ENCODE measurements at places on chromosomes 1 and 21.
A peak's percentile ranks its signal among the peaks of the same experiment; 100 is the strongest.

DNA sequence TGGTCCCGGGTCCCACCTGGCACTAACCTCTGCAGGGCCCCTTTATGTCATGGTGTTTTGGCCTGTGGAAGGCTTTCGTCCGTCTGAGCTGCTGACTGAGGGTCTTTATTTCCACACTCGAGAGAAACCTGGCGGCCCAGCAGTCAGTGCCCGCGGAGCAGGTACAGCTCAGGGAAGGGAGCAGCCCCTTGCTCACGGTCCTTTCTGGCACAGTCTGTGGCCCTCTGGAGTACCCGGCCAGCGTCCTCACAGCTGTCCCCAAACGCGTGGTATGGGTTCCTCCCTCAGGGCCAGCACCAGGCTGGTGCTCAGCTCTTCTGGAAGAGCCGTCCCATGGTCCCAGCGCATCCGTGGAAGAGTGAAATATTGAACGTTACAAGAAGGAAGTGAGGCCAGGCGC is 24.3 kb downstream of the SKI start:
- DNase-seq = no peak

GRCh38 chr21:42460391-42461184 is 35.4 kb downstream of the RSPH1 start:
- no peak for DNase-seq

- DNase-seq = peak; percentile 85
Observed at GRCh38 chr1:17475752-17476151, 36.3 kb upstream of the RCC2 start.

DNA sequence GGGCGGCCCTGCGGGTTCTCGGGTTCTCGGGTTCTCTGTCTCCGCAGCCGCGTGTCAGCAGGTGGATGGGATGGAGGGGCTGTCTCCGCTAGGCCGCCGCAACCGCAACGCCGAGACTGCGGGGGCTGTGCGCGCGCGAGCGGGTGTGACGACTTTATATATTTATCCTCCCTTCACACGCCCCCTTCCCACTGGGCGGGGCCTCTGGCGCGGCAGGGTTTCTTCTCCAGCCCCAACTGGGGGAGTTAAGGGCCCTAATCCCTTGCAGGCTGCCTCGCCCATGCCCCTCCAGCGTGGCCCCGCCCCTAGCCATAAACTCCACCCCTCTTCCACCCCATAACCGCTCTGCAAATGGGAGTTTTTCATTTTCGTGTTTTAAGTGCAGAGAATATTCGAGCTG is 3.4 kb downstream of the IGSF21 start:
- no peak for DNase-seq

GRCh38 chr21:44947111-44947929 is 7.5 kb downstream of the SLX9 start:
- DNase-seq = peak; percentile 58

DNA sequence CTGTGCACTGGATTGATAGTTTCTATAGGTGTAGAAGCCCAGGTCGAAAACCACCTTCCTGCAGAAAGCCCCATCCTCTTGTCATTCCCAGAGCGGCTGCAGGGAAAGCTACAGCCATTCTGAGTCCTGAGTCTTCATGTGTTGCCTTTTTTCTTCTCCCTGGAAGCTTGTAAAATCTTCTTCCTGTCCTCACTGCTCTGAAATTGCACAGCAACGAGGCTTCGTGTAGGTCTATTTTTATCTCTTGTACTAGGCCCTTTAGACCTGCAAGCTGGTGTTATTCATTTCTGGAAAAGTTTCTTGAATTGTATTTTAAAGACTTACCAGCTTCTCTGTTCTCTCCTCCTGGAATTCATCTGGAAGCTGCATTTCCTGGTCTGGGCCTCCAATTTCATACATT is 44.2 kb upstream of the ETS2 start:
- DNase-seq = no peak

DNA sequence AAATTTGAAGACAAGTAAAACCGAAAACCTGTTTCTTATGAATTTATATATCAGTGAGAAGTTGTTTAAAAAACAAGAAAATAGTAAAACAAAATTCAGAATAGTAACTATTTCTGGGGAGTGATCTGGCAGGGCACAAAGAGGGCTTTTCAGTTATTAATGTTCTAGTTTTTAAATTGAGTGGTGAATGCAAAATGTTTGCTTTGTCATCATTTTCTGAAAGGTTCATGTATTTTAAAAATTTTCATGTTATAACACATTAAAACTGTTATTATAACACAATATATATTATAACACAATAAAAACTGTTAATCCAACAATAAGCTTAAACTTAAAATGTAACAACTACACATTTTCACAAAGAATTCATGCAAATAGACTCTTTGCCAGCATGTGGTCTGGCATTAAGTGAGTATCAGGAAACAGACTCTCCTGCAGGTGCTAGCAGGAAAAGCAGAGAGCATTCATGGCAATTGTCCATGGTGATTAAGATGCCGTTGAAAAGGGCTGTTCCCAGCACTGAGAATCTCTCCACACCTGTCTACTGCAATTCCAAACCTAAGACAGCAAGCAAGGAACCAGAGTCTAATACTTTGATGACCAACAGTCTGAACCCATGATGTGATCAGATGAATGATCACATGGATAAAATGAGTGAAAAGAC is 204.9 kb downstream of the TBX15 start:
- DNase-seq = no peak

DNA sequence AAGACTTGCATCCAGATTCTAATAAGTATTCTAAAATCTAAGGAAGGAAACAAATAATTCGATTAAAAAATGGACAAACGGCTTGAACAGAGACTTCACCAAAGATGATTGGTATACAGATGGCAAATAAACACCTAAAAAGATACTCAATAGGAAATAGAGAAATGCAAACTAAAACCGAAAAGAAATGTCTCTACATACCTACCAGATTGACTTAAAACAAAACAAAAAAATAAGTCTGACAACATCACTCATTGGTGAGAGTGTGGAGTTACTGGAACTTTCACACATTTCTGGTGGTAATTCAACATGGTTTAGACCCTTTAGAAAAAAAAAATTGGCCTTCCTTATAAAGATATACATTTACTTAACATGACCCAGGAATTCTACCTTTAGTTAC is 869.8 kb downstream of the TTLL7 start:
- DNase-seq = no peak

GRCh38 chr1:221991221-221991620 is 249.3 kb upstream of the DUSP10 start:
- DNase-seq = peak; percentile 28

- no peak for DNase-seq
Observed at GRCh38 chr1:10189659-10190058, 20.7 kb upstream of the KIF1B start.

DNA sequence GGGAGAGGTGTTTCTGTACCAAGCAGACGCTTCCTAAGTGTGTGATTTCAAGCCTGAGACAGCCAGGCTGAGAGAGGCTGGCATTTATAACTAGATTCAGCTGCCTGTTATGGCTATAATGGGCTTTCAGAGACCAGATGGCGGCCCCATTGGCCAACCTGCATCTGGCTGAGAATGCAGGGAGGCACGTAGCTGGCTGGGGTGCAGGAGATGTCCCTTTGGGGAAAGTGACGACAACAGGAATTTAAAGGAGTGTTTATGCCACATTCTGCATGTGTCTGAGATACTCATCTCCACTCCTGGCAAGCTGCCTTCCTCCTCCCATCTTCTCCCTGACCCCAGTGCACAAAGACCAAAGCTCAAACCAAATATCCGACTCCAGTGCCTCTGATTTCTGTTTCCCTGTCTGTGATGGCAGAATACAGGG is 21.3 kb upstream of the CCDC190 start:
- DNase-seq = no peak

- no peak for DNase-seq
Observed at GRCh38 chr1:191888996-191889622, 269.2 kb upstream of the RGS18 start.

GRCh38 chr1:240084337-240084736 is 7.3 kb upstream of the FMN2 start:
- no peak for DNase-seq

DNA sequence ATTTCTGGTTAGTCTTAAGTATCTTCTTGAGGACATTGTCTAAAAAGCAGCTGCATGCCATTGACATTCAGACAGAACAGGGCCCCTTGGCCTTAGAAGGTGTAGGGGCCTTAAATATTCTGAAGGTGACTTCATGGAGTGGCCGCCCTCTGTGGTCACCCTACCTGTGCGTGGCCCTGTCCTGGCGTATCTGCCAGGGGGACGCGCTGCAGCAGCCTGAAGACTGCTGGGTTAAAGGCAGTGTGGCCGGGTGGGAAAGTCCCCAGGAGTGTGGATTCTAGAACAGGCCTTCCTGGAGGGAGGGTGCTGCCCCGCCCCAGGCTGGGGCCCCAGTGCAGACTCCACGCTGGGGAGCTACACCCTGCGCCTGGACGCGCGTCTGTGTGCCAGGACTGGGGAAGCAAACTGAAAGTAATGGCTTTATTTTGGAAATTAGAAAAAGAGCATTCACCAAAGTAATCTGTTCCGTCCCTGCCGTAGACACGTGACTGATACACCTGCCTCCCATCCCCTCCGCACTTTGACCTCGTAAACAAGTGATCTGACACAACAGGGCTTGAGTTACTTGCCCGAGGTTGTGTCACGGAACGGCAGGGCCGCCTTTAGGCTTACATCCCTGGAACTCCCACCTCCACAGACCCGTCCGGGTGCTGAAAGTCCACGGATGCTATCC is 1.8 kb downstream of the AGPAT3 start:
- DNase-seq = peak; percentile 10

- DNase-seq = no peak
Observed at GRCh38 chr1:178908358-178908757, 37.5 kb upstream of the ANGPTL1 start.

GRCh38 chr1:217989510-217989909 is 295.6 kb upstream of the RRP15 start:
- DNase-seq = no peak

DNA sequence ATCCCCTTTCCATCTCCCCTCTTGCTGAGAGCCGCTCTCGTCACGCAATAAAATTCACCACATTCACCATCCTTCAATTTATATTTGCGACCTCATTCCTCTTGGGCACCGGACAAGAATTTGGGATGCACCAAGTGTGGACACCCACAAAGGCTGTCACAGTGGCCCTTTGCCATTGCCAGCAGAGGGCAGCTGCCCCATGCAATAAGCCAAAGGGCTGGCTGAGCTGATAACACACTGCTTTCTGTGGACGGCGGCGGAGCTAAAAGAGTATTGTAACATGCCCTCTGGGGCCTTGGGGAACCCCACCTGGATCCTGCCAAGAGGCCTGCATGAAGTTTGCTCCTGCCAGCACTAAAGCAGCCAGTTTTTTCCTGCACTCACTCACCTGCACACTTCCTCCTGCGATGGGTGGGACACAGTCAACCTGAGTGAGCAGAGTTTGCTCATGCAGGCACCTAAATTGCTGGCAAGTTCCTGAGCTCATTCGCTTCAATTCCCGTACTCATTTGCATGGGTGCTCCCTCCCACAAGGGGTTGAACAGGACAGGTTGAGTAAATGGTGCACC is 792.3 kb upstream of the ADAMTS5 start:
- DNase-seq = peak; percentile 14

DNA sequence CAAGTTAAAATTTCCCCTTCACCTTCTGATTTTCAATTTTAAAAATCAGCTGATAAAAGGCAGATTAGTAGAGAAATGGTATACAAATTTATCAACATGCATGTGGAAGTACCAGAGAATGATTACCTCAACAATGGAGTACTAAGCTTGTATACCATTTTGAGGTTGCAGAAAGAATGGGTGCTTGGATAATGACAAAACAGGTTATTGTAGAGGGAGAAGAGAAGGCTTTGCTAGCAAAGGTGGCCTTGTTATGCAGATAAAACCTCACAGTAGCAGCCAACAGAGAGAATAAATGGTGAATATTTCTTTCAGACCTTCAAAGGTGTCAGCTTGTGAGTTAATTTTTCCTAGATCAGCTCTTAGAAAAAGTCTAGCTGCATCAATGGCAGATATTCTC is 1174.9 kb upstream of the ADGRL4 start:
- DNase-seq = no peak

DNA sequence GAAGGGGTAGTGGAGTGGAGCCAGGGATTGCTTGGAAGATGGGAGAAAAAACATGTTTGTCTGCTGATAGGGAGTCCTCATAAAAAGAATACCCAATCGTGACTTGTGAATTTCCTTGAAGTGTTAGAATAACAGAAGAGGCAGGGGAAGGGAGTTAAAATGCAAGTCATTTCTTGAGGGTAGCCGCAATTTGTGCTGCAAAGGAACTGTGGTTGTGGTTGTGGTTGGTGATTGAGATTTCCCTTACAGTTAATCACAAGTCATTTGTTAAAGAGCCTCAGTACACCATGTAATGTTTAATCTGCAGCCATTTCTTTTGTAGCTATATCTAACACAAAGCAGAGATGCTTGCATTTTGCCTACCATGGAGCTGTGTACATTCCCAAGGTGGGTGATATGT is 38.5 kb upstream of the EGLN1 start:
- DNase-seq = no peak

DNA sequence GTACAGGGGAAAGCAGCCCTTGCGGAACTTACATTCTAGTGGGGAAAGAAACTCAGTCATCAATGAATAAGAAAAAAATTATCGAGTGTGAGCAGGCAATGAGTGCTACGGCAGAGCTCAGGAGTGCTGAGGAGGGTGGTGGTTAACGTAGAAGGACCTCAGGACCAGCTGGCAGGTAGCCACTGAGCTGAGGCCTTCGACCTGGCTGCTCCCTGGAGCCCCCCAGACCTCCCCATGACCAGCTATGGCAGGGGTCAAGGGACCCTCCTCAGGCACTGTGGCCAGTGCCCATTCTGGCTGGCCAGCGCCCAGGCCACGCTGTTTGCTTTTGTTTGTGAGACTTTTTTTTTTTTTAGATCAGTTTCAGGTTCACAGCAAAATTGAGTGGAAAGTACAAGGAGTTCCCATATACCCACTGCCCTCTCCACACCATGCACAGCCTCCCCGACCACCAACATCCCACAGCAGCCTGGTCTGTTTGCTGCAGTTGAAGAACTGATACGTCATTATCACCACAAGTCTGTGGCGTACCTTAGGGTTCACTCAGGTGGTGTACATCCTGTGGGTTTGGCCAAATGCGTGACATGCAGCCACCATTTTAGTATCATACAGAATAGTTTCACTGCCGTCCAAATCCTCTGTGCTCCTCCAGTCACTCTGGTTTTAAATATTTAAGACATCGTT is 11.8 kb upstream of the TTC22 start:
- no peak for DNase-seq

- peak; percentile 98 for DNase-seq
Observed at GRCh38 chr1:144551107-144551542, 41.6 kb upstream of the PPIAL4F start.

DNA sequence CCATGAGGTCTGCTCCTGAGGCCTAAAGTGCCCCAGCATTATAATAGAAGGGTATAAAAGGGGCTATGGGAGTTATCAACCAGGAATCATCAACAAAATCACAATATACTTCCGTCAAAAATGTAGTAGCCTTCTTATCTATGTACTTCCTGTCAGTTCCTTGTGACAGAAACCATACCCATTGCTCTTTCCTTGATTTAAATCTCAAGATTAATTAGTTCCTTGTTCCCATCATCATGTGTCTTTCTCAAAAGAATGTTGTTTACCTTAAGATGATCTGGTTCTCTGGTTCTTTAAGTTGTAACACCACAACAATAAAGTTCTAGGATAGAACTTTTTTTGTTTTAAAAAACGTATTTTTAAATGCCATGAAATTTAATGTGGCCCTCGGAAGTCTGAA is 833.3 kb downstream of the LTN1 start:
- no peak for DNase-seq

Data from ELR (cell line).